GM13976 (cell line): ENCODE measurements at places on chromosomes 3 and 15.

- DNase-seq = no peak
Measured at GRCh38 chr15:63338170-63338569, 43.5 kb downstream of the CA12 start.

- DNase-seq = no peak
Measured at GRCh38 chr15:40438712-40439111, 2.0 kb upstream of the BAHD1 start.

- no peak for DNase-seq
Measured at GRCh38 chr3:128081226-128081625, 29.0 kb downstream of the SEC61A1 start.

- no peak for DNase-seq
Measured at GRCh38 chr15:42146551-42147430, 9.6 kb downstream of the PLA2G4F start.

DNA sequence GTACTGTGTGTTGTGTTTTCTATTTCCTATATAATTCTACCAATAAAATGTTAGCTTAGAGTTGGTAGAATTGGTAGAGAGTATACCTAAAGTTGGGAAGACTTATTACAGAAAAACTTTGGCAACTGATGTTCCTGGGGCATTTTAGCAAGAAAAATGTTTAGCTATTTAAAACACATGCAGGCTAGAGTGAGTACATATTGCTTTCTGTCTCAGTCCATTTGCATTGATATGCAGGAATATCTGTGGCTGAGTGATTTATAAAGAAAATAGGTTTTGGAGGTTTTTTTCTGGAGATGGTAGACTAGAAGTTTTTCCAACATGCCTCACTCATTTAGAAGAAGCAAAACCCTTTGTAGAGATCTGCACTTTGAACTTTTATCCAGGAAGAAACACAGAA lies 30.4 kb upstream of the OR5K1 start:
- DNase-seq = no peak

DNA sequence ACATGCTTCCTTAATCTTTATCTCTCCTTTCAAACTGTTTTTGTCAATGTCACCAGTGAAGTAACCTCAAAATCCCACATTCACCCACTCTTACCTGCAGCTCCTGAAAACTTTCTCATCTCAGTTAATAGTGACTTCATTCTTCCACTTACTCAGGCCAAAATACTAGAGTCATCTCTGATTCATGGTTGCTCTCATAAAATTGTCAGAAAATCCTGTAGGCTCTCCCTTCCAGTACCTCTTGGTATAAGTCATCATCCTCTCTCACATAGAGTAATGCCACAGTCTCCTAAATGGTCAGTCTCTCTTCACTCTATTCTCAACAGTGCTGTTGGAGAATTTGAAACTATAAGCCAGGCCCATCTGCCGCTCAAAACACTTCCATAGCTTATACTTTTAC lies 34.9 kb upstream of the POU1F1 start:
- DNase-seq = no peak
